ENCODE measurements at places on chromosomes 2 and 18. TPM values are rescaled to one million over a fixed set of nuclear protein-coding genes. Genes with fewer than 3 reads are reported as not detected.

DNA sequence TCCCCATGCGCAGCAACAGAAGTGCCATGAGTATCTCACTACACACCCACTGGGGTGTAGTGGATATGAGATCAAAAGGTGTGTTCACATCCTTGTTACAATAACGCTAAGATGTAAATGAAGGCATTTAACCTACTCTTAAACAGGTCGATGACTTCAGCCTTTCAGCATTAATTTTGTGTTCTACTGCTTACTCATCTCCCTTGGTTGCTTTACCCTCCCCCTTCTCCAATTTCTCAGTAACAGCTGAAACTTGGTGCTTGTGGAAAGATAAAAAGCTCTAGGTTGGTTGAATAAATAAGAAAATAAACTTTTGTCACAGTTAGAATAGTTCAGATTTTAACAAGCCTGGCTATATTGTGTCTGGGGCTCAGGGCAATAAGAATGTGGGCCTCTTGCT lies 147.5 kb upstream of the SESTD1 start:
- no peaks in the 10 kb centered on the region for H3K4me1 ChIP-seq
- DNase-seq: no peak
- no peak overlapping the region for H3K4me3 ChIP-seq

The STK11IP gene
- total RNA-seq: 43.9 TPM

The HTR2B gene
- total RNA-seq: not detected

The TDRD15 gene
- not detected for total RNA-seq

The TFCP2L1 gene
- total RNA-seq: not detected
